ENCODE measurements at places on chromosomes 2 and 18.

DNA sequence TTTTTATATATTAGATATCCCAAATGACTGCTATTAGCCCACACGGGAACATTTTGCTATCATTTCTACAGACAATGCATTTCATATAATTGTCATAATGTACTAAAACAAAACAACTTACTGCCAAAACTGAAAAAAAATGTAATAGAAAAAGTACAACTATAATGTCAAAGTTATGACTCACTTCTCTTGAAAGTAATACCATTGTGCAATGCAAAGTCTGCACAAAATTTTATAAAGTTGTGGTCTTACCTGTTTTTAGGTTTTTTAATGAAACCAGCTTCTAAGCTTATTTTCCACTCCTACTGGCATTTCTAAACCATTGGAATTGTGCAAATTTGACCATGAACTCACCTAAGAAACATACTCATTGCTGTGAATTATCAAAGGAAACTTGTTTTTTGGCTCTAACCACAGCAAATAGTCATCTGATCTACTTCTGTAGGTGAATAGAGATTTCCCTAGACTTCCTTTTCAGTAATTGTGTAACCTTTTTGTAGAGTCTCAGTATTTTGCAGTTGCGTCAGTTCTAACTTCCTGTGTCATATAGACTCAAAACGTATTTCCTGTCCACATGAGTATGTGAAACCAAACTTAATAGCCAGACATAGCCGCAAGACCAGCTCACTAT lies 31.9 kb upstream of the TFPI start:
- peak; percentile 19 for DNase-seq

GRCh38 chr2:191318729-191319078 lies 73.5 kb downstream of the MYO1B start:
- DNase-seq, result no peak

GRCh38 chr2:8030573-8031303 lies 651.1 kb upstream of the ID2 start:
- DNase-seq, result no peak

GRCh38 chr2:63821396-63821795 lies 20.3 kb upstream of the UGP2 start:
- DNase-seq, result no peak

GRCh38 chr2:231708773-231709635 lies 679 bp downstream of the PTMA start:
- no peak for DNase-seq

DNA sequence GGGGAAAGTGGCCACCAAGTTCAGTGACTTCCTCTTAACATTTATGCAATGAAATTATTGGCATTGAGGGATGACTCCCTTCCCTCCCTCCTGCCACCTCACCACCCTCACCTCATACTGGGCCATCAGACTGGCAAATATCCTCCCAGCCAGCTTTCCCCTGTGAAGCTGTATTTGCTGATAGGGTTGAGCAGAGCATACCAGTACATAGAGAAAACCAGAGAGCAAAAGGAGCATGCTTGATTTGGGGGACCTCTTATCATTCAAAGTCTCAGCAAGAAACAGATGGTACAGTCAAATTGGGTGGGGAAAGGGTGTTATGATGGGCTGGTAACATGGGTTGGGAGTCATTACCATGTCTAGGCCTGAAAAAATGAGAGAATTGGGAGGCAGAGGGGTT lies 19.1 kb upstream of the B3GNT2 start:
- DNase-seq, result no peak

- DNase-seq, result no peak
Measured at GRCh38 chr2:219453671-219454590, 19.3 kb downstream of the SPEG start.

DNA sequence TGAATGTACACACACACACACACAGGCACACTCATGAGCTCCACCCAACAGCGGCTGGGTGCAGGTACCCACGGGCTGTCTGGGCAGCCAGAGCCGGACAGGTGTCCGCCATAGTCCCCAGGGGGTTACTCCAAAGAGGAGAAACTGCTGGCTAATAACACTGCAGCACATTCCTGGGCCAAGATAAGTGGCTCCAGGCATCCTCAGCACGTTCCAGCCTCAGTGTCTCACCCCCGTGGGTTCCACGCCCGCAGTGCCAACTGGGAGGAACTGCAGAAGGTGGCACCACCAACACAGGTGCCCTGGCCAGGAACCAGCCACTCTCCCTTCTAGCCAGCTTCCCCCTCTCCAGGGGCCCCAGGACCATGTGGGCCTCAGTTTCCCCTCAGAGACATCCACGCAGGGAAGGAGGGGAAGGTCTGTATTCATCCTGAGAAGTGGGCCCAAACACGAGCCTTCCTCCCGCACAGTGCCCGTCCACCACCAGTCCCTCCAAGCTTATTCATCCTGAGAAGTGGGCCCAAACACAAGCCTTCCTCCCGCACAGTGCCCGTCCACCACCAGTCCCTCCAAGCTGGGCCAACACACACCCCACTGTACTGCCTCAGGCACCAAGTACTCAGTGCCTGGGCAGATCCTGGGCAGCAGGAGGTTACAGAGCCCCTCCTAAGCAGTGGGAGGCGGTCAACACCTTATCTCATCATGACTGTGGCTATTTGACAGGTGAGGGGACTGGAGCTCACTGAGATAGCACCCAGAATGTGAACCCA lies 47.6 kb downstream of the TNS1 start:
- no peak for DNase-seq

All from Jurkat, Clone E6-1 (cell line).